Coronary artery (tissue), 2 donors: ENCODE measurements at places on chromosomes 3 and 15.

DNA sequence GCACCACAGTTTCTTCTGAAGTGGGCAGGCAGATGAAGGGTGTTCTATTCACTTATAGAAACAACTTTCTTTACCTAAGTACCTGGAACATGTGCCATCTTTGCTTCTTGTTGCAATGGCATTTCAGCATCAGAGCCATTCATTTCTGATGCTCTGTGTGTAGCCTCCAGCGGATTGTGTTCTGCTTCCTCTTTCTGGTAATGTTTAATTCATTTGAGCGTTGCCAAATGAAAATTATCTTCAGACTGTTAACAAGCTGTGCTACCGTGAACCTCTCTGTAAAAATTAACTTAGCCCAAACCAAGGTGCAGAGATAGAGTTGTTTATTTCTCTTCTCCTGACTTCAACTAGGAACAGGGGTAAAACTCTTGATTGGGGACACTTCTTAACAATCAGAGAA is 302.0 kb downstream of the EDEM1 start:
- no peak for DNase-seq

DNA sequence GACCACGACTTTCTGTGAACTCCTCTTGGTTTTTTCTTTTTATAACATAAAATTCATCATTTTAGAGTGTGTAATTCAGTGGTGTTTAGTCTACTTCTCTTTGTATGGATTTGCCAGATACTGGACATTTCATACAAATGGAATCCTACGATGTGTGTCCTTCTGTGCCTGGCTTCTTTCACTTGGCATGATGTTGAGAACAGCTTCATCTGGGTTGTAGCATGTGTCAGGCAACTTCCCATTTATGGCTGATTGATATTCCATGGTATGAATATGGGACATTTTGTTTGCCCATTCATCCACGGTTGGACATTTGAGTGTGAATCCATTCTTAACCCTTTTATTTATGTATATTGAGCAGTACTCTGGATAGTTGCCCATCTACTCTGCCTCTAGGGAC is 82.7 kb upstream of the KLF13 start:
- DNase-seq: no peak

- DNase-seq: no peak
Measured at GRCh38 chr3:18730491-18730890, 305.4 kb upstream of the SATB1 start.

DNA sequence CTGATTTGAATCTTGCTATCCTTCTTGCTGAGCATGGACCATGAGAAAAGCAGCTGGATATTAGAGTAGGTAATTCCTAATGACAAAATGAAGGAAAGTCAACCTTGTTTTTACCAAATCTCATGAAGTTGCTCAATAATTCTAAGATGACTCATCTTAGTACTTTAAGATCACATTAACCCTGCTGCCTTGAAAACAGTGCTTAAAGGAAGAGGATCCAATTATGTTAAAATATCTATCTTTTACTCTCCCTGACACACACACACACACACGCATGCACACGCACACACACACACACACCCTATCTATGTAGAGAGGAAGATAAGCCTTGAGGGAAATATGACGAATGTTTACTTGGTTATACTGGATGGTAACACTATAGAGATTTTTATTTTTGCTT is 16.0 kb upstream of the MYO1E start:
- no peak for DNase-seq

DNA sequence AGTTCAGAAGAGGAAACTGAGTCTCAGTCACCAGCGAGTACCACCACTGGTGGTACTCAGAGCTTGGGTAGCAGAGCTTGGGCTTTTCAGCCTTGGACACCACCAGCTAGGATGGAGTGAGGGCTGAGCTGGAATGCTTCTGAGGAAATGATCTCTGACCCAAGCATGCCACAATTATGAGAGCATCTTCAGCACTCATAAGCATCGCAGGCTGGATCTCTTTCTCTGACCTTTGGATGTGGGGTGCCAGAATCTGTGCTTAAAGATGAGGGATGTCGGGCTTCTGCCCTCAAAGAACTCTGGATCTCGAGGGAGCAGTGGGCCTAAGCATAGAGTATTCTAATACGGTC is 36.4 kb downstream of the ZNF710 start:
- no peak for DNase-seq

GRCh38 chr3:56629047-56629446 is 54.0 kb downstream of the TASOR start:
- DNase-seq: no peak

DNA sequence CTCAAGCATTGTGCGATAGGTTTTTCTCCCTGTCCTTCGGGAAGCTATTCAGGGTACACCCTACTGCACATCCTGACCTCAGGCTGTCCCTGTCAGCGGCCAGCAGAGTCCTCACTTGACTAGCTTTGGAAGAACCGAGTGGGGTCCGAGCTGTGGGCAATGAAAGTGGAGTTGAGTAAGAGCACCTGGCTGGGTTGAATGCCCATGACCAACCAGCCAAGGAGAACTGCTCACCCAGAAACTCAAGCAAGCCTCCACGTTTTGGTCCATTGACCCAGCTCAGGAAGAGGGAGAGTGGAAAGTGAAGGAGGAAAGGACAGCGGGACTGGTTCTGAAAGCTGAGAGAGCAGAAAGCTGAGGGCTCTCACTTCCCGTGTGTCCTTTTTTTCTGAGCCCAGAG is 36.0 kb upstream of the HDGFL3 start:
- no peak for DNase-seq

DNA sequence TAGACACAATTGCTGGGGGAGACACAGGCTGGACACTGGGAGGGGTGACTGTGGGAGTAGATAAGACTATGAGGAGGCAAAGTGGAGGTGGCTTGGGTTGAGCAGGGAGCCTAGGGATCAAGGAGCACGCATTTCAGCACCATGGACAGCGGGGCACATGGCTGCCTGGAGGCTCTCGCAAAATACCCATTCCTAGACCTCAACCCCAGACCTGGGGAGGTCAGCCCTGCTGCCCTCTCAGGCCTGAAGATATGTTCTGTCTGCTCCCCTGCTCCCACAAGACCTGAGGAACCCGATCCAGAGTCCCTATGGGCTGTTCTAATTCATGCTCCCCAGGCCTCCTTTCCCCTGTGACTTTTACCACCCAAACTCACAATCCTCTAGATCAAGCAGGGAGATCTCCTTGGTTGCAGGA is 16.0 kb upstream of the CPEB1 start:
- no peak for DNase-seq
